GOT3 (cell line): ENCODE measurements at places on chromosomes 2 and 18.

DNA sequence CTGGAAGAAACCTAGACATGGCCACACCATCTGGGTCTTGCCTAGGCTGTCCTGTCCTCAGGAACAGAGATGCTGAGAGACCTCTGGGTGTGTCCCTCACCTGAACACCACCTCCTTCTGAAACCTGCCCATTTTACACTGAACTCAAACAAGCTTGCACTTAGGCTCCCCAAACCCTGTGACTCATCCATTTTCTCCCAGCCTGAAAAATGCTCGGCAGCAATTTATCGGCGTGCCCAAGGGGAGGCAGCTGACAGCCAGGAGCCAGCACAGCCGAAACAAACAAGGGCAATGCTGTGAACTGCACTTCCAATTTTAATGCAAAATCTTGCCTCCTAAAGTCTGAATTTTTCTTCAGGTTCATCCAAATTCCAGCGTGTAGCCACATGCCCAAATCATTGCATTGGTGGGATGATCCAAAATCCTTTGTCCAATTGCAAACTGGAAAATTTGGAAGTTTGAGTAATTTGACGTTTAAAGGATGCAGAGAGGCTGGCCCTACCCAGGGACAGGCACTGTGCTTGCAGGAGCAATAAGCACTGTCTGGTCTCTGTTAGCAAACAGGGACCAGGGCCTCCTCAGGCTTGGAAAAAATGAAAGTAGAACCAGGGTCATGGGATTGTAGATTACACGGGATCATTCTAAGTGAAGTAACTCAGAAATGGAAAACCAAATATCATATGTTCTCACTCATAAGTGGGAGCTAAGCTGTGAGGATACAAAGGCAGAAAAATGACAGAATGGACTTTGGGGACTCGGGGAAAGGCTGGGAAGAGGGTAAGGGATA is 67.7 kb downstream of the GALNT14 start:
- DNase-seq, result no peak

DNA sequence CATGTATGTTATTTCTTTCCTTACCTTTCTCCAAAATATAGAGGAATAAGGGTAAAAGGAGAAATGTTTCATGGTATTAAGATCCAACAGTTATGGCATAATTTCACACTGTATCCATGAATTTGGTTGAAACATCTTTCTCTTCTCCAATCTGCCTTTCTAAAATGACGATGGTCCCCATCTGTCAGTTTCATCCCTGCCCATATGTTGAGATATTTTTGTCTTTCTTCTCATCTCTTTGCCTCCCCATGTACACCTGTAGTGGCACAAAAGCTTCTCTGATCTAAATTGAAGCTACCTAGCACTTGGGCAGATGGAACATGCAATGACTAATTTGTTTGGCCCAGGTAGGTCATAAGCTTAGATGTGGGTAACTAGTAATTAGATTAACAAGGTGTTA is 90.7 kb upstream of the LRRTM1 start:
- DNase-seq, result no peak

DNA sequence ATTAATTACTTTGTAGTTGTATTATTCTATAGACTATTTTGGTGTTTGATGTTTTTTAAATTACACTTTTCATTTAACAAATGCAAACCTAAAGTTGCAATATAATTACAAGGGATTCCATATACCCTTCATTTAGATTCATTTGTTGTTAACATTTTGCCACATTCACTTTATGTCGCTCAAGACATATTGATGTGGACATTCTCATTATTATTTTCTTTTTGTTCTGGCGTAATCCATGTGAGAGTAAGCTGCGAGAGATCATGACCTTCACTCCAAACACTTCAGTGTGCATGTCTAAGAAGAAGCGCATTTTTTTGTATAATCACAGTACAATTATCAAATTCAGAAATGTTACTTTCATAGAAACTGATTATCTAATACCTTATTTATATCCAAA is 280.6 kb downstream of the CALCRL start:
- no peak for DNase-seq

DNA sequence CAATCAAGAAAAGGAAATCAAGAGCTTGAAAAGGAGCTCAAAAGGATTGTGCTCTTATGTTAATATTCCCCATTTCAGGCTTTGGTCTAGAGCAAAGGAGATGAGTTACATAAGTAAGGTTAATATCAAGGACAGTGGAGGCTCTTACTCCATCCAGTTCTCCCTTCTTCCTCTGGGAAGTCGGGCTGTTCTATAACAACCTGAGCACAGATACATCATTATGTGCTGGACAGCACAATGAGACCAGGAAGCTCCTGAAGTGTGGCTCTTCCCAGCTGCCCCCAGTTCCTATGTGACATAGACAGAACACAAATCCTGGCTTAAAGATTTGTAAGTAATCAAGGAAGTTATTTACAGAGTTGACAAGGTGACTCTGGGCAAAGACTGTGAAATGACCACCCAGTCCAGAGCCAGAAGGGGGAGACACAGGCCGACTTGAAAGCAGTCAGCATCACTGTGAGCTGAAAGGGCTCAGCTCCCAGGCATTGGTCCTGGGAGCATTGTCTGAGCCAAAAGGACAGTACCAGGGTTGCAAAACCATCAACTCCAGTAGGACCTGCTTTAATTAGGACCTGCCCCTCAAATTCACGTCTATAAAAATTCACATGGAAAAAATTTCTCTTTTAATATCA is 917.6 kb upstream of the ACVR2A start:
- DNase-seq, result no peak

DNA sequence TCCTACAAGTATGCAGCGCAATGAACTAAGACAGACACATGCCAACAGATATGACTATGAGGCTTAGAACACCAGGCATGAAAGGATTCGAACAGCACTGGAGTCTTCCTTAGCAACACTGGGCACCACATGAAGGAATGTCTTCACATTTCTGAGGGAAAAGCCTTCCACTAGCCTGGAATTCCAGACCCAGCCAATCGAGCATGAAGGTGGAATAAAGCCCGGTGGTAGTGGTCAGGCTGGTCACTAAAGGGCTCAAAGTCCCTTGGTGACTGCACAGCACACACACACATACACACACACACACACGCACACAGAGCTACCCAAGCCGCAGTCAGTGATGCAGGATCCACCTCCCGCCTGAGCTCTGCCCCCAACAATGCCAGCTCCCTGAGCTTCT is 19.7 kb upstream of the SFXN5 start:
- DNase-seq, result no peak

- DNase-seq, result no peak
Measured at GRCh38 chr2:8752385-8752784, 70.5 kb downstream of the ID2 start.

- no peak for DNase-seq
Measured at GRCh38 chr2:121721926-121722325, 14.7 kb downstream of the NIFK start.

DNA sequence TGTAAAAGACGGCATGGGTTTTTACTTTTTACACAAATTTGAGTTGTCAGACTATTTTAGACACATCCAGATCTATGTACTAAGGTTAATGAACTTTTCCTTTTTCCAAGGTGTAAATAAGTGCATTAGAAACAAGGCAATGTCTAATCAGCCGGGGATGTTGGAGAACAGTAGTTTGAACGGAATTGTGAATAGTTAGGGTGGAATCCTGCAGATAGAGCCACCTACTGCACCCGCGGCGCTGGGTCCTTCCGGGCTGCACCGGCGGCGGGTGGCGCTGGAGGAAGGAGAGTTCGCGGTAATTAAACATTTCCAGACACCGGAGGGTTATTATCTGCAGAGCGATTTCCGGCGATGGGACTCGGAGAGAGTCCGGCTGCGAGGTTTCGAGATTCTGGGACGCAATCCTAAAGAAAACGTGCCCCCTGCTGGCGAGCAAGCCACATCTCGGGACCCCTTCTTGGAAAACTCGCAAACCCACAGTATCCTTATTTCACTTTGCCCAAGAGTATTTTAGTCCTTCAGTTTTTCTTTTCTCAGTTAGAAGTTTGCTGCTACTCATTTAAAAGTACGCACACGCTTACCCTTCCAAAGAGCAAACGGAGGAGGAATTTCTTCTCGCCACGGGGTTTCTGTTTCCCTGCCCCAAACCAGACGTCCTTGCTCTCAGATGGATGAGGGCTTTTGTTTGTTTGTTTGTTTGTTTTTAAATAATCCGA is 4.5 kb upstream of the OSR1 start:
- peak; percentile 28 for DNase-seq

GRCh38 chr18:52288403-52289004 is 51.5 kb upstream of the DCC start:
- no peak for DNase-seq

DNA sequence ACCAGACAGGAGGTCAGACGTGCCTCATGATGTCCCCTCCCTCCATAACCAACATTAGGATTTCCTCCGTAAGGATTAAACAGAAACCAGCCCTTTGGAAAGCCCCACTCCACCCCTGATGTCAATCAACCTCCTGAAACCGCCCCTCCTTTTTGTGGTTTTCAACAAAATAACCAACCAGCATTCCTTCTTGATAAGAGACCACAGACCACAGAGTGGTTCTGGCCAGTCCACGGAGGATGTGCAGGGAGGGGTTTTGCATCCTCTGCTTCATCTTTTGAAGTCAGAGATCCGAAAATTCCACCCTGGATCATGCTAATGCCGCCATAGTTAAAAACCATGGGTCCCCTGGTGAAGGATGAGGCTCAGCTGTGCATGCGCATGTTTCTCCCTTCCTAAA is 180.0 kb upstream of the CCDC150 start:
- no peak for DNase-seq

DNA sequence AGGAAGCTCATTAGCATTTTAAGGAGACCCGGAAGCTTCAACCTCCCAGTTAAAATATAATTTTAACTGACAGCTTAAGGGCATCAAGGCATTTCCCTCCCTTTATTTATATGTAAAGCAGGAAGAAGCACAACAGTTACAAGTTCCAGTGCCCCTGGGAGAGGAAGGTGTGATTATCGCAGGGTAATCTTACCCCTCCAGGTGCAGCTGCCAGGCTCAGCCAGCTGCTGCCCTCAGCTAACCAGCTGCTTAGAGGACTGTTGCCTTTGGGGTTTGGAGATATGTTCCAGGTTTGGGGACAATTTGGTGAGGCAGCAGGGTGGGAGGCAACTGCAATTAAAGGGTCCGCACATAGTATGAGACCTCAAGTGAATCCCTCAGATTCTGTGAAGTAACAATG is 55.3 kb upstream of the SETBP1 start:
- no peak for DNase-seq

DNA sequence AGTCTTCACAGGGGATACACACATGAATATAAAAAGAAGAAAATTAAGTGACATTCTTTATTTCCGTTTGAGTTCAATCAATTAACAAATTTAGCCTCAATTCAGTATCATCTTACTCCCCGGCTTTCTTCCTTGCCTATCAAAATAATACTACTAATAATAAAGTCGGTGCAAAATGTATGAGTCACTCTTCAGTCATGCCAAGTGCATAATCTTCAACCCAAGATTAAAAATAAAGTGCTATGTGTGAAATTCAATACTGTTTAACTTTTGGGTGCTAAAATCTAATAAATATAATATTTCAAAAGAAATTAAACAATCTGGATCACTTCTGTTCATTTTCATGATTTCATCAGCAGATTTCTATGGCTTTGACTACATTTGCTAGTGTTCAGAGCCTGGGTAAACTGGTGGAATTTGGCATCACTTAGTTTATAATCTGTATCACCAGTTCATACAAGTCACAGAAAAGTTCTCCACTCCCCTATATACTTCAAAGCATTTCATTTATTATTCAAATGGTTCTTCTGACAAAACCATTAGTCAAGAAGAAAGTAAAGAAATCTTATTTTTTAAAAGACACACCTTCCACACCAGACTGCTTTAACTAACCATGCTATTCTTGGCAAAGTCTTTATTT is 183.6 kb downstream of the THADA start:
- no peak for DNase-seq

DNA sequence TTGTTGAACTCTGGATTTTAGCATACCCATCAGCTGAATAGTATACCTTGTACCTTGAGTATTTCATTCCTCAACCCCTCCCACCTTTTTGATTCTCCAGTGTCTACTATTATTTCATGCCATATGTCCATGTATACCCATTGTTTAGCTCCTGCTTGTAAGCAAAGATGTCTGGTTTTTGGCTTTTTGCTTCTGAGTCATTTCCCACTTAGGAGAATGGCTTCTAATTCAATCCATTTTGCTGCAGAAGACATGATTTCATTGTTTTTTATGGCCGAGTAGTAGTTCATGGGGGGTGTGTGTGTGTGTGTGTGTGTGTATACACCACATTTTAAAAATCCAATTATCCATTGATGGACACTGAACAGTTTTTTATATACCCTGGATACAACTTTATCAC is 24.3 kb upstream of the MOCOS start:
- no peak for DNase-seq

GRCh38 chr2:54678719-54679118 is 44.7 kb upstream of the EML6 start:
- no peak for DNase-seq

- DNase-seq, result no peak
Measured at GRCh38 chr2:233060501-233060979, 398 bp downstream of the INPP5D start.

- DNase-seq, result no peak
Measured at GRCh38 chr18:45777393-45777792, 48.1 kb upstream of the SIGLEC15 start.

DNA sequence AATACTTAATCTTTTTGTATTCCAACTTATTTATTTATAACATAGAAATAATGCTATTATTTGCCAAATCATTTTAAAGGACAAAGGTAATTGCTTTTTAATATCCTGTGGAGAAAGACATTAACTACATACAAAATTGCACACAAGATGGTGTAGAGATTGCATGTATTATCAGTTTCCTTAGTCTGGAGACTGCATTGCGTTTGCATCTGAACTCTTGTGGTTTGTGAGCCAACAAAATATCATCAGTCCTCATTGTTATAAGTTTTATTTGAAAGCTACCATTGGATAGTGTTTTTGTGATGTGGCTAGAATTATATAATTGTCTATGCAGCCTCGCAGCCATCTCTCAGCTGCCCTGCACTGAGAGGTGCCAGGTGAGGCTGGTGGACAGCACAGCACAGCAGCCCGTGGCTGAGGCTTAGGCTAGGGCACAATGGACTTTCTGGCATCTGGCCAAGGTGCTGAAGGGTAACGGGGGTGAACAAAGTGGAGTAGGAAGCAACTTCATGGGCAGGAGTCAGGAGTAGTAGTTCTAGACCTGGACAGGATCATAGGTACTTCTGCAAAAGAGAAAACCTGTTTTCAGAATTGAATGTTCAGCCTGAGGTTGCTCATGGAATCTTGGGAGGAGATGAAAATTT is 15.1 kb downstream of the RASGRP3 start:
- no peak for DNase-seq

DNA sequence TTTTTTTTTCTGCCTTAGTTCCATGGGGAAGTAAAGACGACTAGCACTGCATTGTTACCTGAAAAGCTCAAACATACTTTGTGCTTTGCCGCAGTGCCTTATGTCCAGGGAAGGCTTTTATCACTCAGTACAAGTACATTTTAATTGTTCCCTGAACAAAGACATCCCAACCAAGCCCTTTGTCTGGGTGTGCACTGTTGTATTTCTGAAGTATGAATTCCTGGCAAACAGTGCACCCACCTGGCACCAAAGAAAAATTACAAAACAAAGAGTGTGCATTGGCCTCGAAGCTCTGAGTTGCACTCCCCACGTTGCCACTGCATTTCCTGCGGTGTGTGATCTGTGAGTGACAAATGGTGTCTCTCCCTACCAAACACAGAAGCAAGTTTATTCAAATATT is 858.5 kb upstream of the PIK3C3 start:
- no peak for DNase-seq

- DNase-seq, result no peak
Measured at GRCh38 chr2:110858135-110858725, 125.9 kb downstream of the ACOXL start.

GRCh38 chr2:71129902-71130151 is 202 bp downstream of the MCEE start:
- DNase-seq, result no peak

- no peak for DNase-seq
Measured at GRCh38 chr2:31373127-31373526, 41.4 kb downstream of the XDH start.
